ENCODE measurements at places on chromosomes 5 and 9.

DNA sequence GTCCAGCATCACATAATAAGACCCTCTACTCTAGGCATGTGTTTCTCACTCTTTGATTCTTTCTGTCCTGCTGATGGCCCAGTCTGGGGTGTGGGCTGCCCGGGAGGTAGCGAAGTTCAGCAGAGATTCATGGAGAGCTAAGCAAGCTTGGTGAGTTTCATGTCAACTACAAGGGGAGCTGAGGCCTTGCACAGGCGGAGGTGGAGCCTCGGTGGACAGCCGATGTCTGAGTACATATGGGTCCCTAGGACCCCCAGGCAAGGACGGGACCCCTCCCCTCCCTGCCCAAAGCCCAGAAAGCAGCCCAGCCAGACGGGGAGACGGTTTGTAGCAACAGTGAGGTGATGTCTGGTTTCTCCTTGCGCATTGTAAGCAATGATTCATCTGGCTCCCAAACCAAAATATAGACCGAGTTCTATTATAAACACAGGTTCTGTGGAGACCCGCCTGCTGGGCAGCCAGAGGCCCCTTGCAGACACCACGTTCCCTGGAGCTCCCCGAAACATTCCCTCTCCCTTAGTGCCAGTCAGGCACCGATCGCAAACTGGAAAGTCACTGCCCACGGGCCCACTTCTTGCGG lies 45.5 kb downstream of the COL27A1 start:
- no peak for DNase-seq

GRCh38 chr5:64646169-64646568 lies 44.1 kb upstream of the SHISAL2B start:
- DNase-seq = no peak

GRCh38 chr5:130227699-130228098 lies 323.4 kb downstream of the CHSY3 start:
- DNase-seq = no peak

- no peak for DNase-seq
These were observed 143.9 kb upstream of the STC2 start for GRCh38 chr5:173472164-173472563.

DNA sequence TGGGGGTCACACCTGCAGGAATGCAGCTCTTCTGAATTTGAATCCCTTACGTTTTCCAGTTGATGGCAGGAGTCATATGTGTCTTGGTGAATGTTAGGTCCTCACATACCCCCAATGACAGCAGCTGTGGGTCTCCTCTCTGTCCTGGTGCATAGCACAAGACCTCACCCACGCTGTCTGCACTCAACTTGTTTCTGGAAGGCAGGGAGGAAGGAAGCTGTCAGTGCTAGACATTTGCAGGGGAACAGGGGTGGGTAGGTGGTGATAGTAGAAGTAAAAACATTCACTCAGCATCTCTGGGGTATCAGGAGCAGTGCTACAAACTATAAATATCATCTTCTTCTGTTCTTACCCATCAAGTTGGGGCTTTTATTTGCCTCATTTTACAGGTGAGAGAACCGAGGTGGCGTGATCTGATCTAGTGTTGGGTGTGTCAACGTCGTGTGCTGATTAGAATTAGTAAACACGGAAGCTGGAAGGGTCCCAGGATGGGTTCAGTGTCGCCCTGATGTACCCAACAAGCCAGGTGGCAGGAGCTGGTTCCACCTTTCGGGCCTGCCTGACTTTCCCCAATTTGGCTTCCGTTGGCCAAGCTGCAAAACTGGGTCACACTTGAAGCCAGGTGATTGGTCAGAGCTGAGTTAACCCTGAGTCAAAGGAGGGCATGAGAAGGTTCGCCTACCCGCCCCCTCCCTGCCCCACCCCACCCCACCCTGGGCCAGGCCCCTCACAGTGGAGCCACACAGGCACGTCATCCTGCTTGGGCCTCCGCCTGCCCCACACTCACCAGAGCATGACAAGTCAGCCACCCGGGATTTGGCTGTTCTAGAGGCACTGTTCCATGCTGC lies 15.8 kb downstream of the ERGIC1 start:
- no peak for DNase-seq

DNA sequence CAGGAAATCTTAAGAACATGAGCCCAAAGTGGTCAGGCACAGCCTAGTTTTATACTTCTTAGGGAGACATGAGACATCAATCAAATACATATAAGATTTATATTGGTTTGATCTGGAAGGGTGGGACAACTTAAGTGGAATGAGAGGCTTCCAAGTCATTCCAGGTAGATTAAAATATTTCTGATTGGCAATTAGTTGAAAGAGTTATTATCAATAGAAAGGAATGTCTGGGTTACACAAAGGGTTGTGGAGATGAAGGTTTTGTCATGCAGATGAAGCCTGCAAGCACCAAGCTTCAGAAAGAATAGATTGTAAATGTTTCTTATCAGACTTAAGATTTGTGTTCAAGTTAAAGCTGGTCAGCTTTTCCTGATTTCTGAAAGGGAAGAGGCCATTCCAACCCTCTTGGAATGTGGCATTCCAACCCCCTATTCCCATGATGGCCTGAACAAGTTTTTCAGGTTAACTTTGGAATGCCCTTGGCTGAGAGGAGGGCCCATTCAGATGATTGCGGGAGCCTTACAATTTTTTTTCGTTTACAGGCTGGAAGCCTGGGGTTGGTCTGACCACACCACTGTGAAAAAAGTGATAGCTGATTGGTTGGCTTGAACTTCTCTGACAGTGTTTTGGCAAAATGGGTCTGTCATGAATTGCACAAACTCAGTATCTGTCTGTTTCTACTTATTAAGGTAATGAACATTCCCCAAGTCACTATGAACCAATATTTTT lies 245.6 kb upstream of the RAI14 start:
- DNase-seq = no peak

GRCh38 chr9:28329323-28329722 lies 756.0 kb upstream of the C9orf72 start:
- DNase-seq = no peak

DNA sequence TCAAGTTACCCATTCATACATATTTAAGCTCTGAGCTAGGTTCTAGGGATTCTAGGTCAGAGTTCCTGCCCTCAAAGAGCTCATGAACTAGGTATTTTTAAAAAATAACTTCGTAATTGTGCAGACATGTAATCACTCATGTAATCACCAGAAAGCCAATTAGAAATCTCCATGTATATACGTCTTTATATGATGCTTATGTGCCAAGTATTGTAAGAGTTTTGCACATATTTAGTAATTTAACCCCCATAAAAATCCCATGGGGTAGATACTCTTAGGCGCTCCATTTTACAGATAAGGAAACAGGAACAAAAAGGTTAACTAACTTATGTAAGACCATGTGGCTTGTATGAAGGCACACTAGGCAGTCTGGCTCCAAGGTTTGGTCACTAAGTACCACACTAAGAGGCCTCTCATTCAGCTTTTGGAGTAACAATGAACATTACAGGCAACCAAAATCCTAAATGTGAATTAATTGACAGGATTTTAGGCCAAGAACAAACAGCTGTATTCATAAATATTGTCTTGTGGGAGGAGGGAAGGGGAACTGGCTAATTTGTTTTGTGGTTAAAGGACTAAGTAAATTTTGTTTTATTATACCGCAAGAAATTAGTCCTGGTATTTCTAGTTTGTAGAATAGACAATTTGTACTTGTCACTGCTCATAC lies 1.7 kb upstream of the OTULINL start:
- no peak for DNase-seq
